MG63 (cell line): ENCODE measurements at places on chromosomes 11 and 22. TPM values are rescaled to one million over a fixed set of nuclear protein-coding genes. Genes with fewer than 3 reads are reported as not detected.

APOL3 gene
- 11.8 and 17.6 TPM in 2 replicates for total RNA-seq

HEPHL1 gene
- total RNA-seq, result not detected in 2 replicates

OR4A16 gene
- total RNA-seq, result not detected in 2 replicates

PHOX2A gene
- total RNA-seq, result not detected in 2 replicates

RBMXL2 gene
- total RNA-seq, result not detected in 2 replicates

ZNF280B gene
- total RNA-seq, result 0.79 and 1.1 TPM in 2 replicates

OAF gene
- total RNA-seq, result 13.5 and 35.9 TPM in 2 replicates

OR52E6 gene
- total RNA-seq, result not detected in 2 replicates

TSKU gene
- total RNA-seq, result 4.8 and 8.2 TPM in 2 replicates

IGLL5 gene
- not detected in 2 replicates for total RNA-seq

PRG2 gene
- 1.0 TPM in 1 of 2 replicates, not detected in the other for total RNA-seq

APOBEC3H gene
- not detected in 2 replicates for total RNA-seq

OOSP4B gene
- total RNA-seq, result not detected in 2 replicates

OR52I1 gene
- not detected in 2 replicates for total RNA-seq

OR5B21 gene
- total RNA-seq, result not detected in 2 replicates

FLRT1 gene
- total RNA-seq, result 0.25 TPM in 1 of 2 replicates, not detected in the other

TSPAN4 gene
- total RNA-seq, result 222 and 399 TPM in 2 replicates
